ENCODE measurements at places on chromosomes 2 and 18.
A peak's percentile ranks its signal among the peaks of the same experiment; 100 is the strongest.

DNA sequence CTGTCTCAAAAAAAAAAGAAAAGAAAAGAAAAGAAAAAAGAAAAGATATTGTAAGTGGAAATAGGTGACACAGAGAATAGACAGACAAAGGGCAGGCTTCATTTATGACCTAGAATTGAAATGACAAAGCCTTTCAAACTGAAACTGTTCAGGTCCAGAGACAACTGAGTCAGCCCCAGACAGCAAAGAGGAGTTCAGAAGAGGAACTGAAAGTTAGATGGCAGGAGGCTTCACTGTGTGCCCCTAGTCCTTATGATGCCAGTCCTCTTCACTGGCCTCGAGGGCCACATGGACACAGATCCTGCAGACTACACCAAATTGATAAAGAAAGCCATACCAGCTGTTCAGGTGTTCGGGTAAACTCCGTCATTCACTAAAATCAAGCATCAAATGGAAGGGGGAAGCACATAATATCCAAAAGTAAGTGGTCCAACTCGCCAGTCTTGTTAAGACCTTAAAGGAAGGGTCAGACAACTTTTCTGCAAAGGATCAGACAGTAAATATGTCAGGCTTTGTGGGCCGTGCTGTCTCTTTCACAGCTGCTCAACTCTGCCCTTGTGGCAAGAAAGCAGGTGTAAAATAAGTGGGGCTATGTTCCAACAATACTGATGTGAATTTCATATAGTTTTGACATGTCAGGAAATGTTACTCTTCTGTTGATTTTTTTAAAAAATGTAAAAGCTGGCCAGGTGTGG, 231.9 kb upstream of the MGAT5 start:
- DNase-seq, result no peak

GRCh38 chr2:50221106-50221505, 810.8 kb downstream of the NRXN1 start:
- no peak for DNase-seq

DNA sequence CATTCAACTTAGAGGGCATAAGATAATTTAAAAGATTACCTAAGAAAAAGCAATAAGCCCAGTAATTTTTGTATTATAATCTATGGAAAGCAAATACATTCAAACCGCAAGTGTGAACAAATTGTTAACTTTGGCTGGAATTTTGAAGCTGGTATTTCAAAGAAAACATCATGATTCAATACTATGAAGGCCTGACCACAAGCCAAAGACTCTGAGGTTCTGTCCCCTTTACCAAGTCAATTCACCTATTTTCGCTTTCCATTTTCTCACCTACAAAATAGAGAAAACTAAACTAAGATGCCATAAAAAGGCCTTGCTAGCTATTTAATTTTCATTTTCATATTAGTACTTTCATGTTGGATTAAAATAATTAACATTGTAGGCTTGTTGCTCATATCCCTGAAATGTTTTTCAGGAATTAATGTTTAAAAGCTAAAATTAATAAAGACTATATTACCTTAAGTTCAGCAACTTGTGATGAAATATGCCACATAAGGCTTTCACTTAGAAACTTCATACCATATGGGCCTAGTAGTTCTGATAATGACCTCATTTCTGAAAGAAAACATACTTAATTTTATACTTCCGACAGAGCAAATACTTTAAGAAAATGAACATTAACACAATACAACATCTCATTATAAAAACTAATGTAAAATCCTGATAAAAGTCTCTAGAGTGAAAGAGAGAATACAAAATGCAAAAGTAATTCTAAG, 85.7 kb upstream of the FRZB start:
- DNase-seq, result no peak

GRCh38 chr2:182784777-182785176, 68.7 kb downstream of the DNAJC10 start:
- DNase-seq, result peak; percentile 57

- DNase-seq, result no peak
These were observed 3.5 kb downstream of the FEV start for GRCh38 chr2:218981390-218981880.

GRCh38 chr2:37570773-37571586, 100.5 kb downstream of the CDC42EP3 start:
- DNase-seq, result peak; percentile 26

- no peak for DNase-seq
These were observed 71.8 kb upstream of the DAPL1 start for GRCh38 chr2:158723181-158723838.

- no peak for DNase-seq
These were observed 448.6 kb downstream of the BCL11A start for GRCh38 chr2:60104514-60105505.

- DNase-seq, result peak; percentile 67
These were observed 2.4 kb downstream of the PNKD start for GRCh38 chr2:218272531-218273212.

GRCh38 chr2:128435576-128436478, 117.2 kb upstream of the HS6ST1 start:
- no peak for DNase-seq

GRCh38 chr2:11016735-11017388, 105.1 kb downstream of the KCNF1 start:
- no peak for DNase-seq

- no peak for DNase-seq
These were observed 21.9 kb downstream of the CRACDL start for GRCh38 chr2:98913916-98914712.
